NCI-H1105 treated with DMSO at 0.1 percent for 48 hours (cell line): ENCODE measurements at places on chromosomes 7 and 10.

DNA sequence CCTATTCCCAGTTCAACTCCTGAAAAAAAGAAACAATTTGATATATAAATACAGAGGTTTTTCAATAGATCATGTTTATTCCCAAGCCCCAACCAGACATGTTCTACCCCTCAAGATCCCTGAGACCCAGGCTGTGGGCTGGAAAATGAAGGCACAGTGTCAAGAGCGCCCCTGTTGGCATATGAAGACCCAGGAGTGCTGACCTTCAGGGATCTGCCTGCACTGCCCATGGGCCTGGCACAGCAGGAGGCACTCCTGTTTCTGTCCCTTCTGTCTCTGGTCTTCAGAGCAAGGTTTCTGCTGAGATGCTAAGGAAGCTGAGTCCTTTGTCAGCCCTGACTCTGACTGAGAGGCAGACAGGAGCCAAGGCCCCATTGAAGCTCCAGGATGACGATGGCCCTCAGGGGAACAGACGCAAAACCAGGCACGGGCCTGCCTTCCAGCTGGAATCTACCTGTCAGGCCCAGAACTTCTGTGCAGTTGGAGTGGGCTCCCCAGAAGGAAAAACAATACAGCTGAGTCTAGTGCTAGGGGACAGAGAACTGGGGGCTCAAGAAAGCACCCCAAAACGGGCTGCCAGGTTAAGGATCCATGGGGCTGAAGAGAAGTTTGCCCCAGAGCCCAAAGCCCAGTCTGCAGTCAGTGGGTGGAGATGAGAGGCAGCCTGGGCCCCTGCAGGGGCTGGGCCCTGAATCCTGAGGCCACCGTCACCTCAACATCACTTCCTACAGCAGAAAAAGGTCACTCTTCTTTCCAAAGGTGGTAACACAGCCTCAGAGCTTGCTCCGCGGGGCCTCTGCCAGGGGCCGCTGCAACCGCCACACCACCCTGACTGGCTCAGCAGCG lies 6.7 kb upstream of the AIFM2 start:
- no peak for DNase-seq

DNA sequence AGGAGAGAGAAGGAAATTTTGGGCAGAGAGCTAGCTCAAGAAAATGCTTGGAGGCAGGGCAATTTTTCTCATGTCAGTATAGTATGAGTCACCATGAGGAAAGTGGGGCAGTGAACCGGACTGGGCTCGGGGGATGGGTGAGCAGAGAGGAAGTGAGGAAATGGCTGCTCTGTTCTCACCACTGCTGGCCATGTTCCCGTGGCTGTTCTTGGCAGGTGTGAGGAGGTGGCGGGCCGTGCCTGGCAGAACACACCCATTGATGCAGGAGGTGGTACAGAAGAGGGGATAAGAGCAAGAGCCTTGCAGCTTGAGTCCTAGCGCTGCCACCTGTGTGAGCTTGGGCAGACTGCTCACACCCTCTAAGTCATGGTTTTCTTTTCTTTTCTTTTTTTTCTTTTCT lies 304.4 kb upstream of the LYZL1 start:
- peak; percentile 9 for DNase-seq

DNA sequence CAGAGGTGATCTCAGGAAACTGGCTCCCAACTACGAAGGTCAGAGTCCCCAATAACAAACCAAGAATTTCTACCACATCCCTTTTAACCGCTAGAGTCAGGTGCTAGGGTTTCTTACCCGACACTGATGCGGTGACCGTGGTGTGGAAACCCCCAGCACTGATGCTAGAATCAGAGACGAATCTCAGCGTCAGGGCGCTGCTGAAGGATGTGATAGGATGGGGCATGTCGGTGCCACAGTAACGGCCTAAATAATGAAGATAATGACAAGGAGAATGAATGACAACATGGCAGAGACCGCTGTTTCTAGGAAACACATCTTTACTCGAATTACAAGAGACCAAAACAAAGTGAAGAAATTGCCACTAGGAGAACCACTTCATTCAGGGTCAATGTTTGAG lies 131.1 kb upstream of the RSU1 start:
- DNase-seq: no peak

GRCh38 chr10:24480447-24480846 lies 243.2 kb downstream of the ARHGAP21 start:
- DNase-seq: no peak

DNA sequence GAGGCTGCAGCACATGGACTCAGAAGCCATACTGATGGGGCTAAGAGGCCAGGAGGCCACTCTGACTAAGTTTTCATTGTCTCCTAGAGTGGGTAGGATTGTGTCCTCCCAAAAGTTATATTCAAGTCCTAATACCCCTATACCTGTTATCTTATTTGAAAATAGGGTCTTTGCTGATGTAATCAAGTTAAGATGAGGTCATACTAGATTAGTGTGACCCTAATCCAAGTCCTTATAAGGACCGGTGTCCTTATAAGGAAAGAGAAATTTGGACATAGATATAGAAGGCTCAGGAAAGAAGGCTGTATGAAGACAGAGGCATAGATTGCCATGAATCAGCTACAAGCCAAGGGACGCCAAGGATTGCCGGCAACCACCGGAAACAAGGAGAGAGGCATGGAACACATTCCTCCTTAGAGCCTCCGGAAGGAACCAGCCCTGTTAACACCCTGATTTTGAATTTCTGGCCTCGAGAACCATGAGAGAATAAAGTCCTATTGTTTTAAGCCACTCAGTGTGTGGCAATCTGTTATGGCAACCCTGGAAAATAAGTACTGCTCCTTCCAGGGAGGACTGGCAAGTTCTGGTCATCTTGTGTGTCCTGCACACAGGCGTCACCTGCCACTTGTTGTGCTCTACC lies 157.0 kb downstream of the EMX2 start:
- no peak for DNase-seq

- DNase-seq: no peak
Measured at GRCh38 chr10:44635176-44635575, 250.3 kb upstream of the CXCL12 start.

DNA sequence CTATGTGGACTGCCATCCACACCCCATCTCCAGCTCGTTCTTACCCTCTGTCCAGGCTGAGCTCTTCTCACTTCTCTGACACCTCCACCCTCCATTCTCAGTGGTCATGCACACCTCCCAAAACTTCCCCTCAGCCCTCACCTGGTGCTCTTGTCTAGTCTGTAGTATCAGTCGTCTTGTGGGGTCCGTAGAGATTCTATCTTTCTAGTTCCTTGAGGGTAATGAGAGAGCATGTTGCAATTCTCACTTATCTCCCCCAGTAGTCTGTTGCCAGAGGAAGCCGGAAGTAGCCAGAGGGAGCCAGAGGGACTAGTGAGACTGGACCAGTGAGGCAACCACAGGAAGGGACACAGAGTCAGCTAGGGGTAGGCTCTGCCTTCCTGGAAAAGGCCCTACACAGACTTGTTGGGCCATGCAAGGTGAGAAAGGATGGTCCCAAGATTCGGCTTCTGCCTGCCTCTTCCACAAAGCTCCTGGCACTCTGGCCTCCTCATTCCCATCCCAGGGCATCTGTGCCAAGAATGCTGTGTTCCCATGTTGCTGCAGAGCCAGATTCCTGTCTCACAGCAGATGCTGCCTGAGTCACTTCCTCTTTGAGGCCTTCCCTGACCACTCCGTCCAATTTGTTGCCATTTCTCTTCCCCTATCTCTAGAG lies 50.6 kb upstream of the DUSP5 start:
- DNase-seq: no peak

GRCh38 chr10:96279191-96279641 lies 7.8 kb upstream of the BLNK start:
- no peak for DNase-seq

DNA sequence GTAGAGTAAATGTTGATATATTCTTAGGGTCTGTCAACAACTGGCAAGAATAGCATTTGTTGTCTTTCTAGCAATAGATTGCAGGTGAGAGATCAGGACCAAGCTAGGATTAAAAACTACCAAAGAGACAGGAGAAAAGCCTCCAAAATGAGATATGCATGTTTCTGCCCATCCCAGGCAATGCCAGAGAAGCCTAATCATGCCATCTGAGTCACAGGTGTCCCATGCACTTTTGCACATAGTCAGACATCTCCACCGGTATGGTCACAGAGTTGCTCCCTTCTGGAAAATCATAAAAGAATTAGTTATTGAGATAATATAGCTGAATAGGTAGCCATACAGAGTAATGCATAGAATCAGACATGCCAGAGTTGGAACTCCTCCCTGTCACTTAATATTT lies 50.6 kb downstream of the PDK4 start:
- no peak for DNase-seq

GRCh38 chr10:34732926-34733325 lies 82.2 kb downstream of the PARD3 start:
- DNase-seq: peak; percentile 5

DNA sequence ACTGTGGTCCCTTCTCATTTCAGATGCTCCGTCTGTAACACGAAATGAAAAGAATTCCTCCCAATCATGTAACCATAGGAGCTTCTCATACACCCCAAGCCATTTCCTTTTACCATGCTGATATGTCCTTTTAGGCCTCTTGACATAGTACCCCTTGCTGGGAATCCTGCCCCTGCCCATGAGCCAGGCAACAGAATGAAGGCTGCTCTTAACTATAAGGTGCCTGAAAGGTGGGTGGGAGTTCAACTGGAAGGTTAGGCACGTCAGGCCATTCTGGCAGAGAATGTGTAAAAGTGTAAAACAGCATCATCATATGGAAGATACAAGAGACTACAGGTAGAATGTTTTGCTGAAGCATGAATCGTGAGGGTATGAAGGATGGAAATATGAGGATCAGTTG lies 22.5 kb downstream of the IL2RA start:
- DNase-seq: no peak

- DNase-seq: no peak
Measured at GRCh38 chr10:96960872-96961271, 128.8 kb downstream of the LCOR start.

- no peak for DNase-seq
Measured at GRCh38 chr7:111842491-111842890, 280.2 kb upstream of the IMMP2L start.

DNA sequence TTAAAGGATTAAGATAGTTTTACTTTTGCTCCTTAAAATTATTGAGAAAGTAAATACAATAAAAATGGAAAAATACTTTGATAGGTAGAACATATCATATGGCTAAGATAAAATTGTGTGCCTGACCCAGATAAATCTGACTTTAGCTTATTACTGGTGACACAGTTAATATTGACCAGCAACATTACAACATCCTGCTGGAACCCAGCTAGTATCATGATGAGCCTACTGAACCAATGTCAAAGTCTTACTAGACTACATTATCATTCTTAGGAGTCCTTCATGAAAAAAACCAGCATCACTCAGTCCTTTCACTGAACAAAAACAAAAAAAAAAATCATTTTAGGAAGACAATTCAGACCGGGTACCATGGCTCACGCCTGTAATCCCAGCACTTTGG lies 164.8 kb upstream of the CDK1 start:
- DNase-seq: no peak

DNA sequence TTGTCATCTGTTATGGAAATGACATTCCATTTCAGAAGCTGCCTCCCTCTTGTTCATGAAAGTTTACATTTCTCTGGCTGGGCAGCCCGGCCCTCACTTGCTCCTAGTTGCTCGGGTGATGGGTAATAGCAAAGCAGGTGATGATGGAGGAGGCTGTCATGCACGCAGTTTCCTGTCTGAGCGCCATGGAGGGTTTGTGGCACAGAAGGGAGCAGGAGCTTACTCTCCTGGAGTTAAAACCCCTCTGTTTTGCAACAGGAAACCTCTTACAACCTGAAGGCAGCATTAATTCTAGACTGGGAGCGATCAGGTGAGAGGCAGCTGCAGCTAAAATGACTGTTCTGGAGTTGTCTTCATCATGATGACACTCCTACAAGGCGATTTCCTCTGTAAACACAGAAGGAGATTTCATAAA lies 34.1 kb upstream of the MKI67 start:
- no peak for DNase-seq

DNA sequence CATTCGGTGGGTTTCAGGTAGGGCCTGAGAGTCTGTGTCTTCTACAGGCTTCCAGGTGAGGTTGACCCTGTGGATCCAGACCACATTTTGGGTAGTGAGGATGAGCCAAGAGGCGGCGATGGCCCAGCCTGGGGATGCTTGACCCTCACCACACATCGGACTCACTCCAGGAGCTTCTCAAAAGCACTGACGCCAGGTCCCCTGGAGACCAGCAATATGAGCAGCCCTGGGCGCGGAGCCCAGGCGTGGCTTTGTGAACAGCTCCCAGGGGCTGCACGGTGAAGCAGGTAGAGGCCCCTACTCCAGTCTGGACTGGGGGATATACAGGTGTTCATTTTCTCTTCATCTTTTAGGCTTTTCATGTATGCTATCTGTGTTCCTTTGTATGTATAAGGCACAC lies 139.7 kb upstream of the PCBD1 start:
- DNase-seq: no peak

DNA sequence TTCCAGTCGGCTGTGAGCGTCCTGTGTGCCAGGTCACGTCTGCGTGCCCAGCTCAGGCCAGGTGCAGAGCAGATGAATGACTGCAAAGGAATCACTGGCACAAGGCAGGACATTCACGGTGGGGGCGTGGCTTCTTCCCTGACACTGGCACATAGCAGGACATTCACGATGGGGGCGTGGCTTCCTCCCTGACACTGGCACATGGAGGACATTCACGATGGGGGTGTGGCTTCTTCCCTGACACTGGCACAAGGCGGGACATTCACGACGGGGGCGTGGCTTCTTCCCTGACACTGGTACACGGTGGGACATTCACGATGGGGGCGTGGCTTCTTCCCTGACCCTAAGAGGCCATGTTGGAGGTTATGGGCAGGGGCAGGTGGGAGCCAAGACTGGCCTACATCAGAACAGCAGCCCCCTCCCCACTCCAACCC lies 64.3 kb downstream of the MYL10 start:
- no peak for DNase-seq
